ENCODE measurements at places on chromosomes 2 and 18.

GRCh38 chr2:214695789-214696188 is 113.7 kb downstream of the BARD1 start:
- DNase-seq = no peak

DNA sequence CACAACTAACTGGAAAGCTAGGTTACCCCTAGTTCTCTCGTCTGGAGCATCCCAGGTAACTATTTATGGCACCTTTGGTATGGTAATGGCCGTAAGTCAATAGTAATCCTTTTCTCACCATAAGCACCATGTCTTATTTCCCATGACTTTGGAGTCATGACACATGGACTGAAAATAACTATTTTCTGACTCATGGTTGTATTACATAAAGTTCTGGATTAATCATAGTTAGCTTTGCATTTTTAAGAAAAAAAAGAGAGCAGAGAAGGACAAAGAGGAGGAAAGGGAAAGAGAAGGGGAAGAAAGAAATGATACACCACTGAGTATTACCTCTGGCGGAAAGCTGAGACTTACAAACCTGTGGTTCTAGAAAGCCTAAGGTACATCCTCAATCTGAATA is 99.3 kb downstream of the BIN1 start:
- DNase-seq = no peak

- DNase-seq = no peak
These were observed 36.0 kb upstream of the ASAP2 start for GRCh38 chr2:9170458-9171130.

GRCh38 chr2:149562324-149562723 is 25.3 kb downstream of the MMADHC start:
- no peak for DNase-seq

DNA sequence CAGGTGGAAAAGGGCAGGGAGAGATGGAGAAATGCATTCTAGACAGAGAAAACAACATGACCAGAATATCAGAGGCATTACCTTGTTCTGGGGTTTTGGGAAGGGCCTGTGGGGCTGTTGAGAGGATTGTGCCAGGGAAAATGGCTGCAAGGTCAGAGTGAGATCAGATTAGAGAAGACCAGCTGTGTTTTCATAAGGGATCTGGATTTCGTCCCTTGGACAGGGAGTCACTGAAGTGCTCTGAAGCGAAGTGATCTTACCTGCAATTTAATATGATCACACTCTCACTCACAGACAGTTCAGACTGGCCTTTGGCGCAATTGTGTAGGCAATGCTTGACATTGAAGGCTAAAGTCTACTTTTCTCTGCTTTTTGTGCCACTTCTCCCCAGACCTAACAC is 20.3 kb upstream of the REG3G start:
- no peak for DNase-seq

DNA sequence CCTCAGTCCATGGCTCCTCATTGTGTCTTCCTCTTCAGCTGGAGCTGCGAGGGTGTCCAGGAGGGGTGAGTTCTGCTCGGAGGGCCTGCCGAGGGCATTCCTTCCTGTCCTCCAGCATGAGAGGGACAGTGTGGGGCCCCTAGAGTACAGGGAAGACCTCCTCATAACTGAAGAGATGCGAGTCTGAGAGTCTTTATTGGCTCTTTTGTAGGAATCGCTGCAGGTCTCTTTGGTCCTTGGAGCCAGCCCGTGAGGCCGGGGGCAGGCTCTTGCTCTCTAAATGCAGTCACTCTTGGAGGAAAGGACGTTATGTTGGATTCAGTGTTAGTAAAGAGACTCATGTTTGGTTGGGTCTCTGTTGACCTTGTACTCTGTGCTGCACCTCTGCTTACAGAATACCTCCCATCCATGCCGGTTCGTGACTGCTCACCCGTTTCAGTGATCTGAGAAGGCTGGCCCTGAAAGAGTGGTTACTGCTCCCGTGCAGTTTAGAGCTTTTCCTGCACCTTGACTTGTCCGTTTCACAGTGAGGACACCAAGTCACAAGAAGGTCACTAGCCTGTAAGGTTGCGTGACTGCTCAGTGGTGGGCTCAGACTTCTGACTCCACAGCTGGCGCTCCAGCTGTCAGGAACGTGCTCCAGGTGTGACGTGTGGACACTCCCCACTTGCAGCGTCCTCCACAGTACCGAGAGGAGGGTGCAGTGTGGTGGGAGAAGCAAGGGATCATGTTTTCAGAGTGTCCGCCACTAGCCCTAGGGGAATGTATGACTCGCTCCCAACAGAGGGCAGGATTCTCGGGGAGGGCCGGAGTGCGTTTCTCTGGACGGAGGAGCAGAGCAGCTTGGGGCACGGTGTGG is 7.8 kb downstream of the ATG4B start:
- no peak for DNase-seq

DNA sequence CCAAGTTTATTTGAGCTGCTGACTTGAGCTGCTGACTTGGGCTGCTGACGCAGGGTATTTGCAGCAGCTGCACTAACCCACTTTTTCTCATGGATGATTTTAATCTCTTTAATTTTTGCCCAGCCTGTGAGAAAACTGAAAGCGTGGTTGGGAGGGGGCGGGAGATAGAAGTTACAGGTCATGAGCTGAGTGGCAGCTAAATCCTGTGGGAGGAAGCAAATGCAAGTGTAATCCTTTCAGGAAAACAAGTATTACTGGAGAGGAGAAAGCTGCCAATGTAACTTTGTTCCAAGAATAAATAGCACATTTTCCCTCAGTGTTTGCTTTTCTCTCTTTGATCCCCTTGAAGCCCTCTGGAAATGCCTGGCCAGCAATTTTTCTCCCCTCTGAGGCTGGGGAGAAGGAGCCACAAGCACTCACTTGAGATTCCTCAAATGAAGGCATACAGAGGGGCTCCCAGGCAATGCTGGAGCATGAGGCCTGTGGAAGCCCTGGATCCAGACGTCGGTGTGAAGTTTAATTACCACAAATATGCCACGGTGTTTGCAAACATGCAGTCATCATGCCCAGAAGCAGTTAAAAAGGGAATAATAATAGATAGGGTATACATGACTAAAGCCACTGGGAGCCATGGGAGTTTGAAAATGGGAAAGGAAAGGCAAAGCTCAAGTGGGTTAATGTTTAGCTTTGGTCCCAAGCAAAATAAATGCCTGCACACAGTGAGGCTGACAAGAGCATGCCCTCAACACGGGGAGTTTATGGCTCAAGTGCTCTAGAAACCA is 10.4 kb upstream of the EVA1A start:
- no peak for DNase-seq

- DNase-seq = no peak
These were observed 249.5 kb upstream of the TANK start for GRCh38 chr2:160910681-160911080.

DNA sequence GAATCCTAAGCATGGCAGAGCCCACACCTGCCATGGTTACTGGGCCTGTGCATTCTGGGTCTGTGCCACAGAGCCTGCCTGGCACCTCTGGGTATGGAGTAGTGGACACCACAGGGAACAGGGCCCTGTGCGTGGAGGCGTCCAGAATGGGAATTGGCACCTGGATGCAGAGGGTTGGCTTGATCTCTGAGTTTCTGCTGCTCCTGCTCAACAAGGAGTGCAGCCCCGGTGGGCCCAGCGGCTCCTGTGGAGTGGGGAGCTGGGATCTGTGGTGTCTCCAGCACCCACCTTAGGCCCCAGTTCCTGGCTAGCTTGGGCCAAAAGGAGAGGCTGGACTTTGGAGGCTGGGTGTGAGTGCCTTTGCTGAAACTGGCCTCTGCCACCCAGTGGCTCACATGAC is 7.9 kb upstream of the ANKRD62 start:
- no peak for DNase-seq

GRCh38 chr2:21693081-21693480 is 569.3 kb downstream of the TDRD15 start:
- DNase-seq = no peak

DNA sequence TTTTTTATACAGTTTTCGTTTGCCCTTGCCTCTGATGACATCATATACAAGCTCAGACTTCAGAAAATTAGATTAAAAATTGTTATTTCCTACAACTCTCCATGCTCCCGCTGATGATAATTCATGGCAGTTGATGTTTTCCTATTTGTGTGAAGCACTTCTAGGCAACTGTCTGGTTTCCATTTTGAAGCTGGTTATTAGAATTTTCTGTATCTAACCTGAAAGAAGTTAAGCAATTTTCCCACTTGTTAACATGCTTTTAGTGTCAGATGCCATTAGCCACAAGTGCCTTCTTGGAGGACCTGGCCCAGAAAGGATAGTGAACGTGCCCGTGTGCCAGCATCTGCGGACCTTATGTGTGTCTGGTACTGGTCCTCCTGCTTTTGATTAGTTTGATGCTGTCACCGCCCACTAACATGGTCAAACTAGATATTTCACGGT is 347.6 kb upstream of the RAB12 start:
- DNase-seq = no peak

DNA sequence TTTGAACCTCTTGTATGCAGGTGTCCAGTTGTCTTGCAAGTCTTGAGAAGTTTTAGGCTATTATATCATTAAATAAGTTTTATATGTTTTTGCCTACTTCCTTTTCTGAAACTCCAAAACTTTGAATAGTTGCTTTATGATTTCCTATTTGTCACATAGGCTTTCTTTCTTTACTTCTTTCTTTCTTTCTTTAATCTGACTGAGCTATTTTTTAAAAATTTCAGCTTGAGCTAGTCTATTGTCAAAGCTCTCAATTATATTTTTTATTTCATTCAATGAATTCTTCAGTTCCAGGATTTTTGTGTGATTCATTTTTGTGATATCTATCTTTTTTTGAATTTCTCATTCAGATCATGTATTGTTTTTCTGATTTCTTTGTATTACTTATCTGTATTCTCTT is 102.1 kb upstream of the TMEM178A start:
- no peak for DNase-seq

DNA sequence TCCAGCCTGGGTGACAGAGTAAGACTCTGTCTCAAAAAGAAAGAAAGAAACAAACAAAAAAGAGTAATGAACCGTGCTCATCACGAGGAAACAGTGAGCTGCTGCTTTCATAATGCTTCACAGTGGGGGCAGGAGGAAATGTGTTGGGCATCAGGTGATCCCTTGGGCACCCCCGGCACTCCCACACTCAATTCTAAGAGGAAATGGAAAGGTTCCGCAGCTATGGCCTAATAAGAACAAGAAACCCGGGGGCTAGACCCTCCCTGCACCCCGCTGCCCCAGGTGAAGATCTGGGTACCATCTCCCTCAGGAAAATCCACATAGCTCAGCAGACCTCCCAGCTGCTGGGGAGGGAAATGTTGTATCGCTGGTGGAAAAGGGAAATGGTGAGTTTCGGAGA is 118.9 kb downstream of the LPIN1 start:
- DNase-seq = no peak

- DNase-seq = no peak
These were observed 226.7 kb downstream of the TTC32 start for GRCh38 chr2:19675003-19675629.

DNA sequence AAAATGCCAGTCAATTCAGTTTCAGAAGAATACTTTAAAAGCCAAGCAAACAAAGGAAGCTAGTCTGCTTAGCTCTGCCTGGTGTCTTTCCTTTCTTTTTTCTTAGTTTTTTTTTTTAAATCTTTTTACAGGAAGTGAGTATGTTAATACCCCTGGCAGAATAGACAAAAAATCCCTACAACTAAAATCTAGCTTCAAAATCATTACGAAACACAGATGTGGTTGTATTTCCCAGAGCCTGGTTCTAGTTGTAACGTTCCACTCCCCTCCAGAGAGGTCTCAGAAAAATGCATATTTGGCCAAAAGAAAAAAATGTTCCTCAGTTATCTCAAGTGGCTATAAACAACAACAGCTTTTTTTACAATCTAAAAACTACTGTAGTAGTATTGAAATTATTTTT is 202.1 kb upstream of the RND3 start:
- no peak for DNase-seq

DNA sequence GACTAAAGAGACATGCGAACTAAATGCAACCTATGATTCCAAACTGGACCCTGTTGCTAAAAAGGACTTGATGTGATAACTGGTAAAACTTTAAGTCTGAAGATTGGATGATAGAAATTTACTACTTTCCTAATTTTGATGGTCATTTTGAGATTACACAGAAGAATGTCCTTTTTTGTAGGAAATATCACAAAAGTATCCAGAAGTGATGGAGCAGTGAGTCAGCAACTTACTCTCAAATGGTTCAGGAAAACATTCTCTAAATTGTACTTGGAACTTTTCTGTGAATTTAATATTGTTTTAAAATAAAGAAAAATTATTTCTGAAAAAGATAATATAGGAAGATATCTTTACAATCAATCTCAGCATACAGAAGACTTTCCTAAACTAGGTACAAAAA is 19.9 kb downstream of the MBOAT2 start:
- DNase-seq = no peak

DNA sequence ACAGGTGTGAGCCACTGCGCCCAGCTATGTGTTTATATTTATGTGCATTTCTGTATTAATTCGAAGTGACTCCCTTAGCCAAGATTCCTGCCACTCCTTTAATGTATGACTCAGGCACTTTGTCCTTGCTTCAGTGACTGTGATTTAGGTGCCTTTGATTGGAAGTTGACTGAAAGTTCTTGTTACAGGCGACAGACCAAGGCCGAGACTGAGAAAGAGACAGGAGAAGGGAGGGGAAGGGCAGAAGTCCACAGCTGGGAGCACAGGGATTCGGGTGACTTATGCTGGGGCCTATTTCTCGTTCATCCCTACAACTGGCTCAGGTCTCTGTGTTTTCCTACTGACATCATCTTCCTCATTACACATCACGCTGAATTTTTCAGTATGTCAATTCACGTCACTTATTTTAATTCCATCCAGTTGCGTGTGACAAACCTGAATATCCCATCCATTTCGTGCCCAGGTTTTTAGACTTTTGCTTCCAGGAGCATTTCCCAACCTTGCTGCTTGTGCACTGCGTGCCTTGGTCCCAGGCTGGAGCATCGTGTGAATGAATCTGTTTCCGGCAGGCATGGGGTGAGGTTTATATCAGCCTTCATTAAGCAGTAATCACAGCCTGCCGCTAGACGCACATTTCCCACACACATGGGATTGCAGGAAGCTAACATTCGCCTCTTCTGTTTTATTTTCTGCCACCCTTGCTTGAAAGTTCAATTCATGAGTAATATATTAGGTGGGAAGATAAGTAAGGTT is 42.4 kb downstream of the TMEM18 start:
- no peak for DNase-seq

DNA sequence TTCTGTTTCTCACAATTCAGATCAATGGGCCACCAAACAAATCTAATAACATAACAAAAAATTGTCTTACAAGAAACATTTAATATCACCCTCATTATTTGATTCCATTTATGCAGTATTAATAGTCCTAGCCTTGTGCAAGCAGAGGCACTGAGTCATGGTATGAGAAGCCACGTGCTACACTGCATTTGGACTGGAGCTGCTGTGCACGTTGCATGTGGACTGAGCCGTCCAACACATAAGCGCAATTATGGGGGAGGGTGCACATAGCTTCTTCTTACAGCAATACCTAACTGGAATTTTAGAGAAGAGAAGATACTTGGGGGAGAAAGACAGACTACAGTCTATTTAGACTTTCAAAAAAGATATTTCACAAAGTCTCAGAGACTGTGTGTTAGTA is 329.6 kb upstream of the ID2 start:
- no peak for DNase-seq

DNA sequence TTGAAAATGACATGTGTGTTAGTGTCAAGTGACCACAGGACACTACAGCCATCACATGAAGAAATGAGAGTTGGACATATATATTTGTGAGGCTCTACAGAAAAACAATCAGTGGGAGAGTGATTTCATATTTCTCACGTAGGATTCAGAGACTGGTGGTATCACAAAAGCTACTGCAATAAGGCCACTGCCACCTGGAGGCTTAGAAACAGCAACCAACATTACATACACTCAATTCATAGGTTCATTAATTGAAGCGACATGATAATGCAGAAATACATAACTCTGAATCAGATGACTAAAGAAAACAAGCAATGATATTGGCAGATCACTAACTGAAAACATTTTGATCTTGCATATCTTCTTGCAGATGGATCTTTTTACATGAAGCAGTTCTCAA is 248.1 kb upstream of the KLHL14 start:
- DNase-seq = no peak

All from stimulated activated CD8-positive, alpha-beta memory T cell treated with anti-CD3 and anti-CD28 coated beads, Interleukin-2, amount 100 ng/mL, for 48 hours (primary cell).